ENCODE measurements at places on chromosomes 4 and X.

DNA sequence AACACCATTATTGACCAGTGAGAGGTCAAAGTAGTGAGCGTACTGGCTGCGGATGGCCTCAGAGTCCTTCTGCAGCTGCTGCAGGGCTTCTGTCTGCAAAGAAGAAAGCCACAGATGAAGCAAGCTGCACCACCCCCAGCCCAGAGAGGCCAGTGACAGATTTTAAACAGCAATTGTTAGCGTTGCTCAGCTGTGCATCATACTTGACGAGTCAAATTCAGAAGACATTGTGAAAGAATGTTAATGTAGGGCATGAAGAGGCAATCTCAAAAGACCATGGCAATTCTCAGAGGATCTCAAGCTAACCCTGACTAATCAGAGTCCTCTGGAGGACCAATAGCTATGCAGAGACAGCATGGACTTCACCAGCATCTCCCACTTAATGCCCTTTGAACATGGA, 16.6 kb downstream of the DKC1 start:
- DNase-seq, result no peak

DNA sequence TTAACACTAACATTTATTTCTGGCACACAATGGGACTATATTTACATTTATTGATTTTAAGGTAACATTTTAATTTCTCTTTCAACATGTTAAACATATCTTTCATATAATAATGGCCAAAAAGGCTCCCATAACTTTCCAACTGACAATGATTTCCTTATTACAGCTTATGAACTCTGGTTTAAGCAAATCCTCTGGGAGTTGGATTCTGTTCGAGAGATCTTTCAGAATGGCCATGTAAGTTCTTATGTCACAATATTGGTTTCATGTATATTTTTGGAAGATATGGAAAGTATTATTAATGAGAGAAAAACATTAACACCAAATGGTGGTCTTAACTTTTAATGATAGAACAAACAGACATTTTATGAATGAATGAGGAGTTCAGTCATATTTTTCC, 4.1 kb downstream of the TDO2 start:
- no peak for DNase-seq

GRCh38 chrX:55210931-55211677, 9.0 kb upstream of the PAGE5 start:
- DNase-seq, result no peak

GRCh38 chrX:153414856-153415510, 3.7 kb downstream of the ZFP92 start:
- no peak for DNase-seq

Data from HS-27A (cell line).